Activated naive CD8-positive, alpha-beta T cell treated with anti-CD3 and anti-CD28 coated beads for 36 hours (primary cell): ENCODE measurements at places on chromosomes 3 and 15. TPM values are rescaled to one million over a fixed set of nuclear protein-coding genes. Genes with fewer than 3 reads are reported as not detected.

Gene MAGEL2
- not detected for total RNA-seq

Gene MUSTN1
- total RNA-seq = 0.91 TPM

- peaks cover 25% of the 10 kb centered on the region for H3K27me3 ChIP-seq
- no peaks in the 10 kb centered on the region for H3K36me3 ChIP-seq
- no peak overlapping the region for H3K27ac ChIP-seq
- DNase-seq = no peak
- H3K4me3 ChIP-seq = no peak overlapping the region
- H3K4me1 ChIP-seq = no peaks in the 10 kb centered on the region
Observed at GRCh38 chr3:46122091-46122490, 86.0 kb downstream of the CCR1 start.

DNA sequence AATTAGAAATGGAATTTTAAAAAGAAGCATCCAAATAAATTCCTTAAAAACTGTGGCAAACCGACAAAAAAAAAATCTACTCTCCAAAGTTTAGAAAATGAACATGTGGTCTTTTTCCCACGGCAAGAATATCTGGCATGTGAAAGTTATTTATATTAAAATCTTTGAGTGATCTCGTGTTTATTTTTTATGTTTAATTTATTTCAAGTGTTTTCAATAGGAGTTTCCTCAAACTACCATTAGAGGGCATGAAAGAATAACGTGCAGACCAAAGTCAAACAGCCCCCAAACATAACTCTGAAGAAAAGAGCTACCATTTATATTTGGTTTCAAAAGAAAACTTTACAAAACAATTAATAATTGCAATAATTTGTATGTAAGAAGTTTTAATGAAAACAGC, 286.4 kb downstream of the ZIC4 start:
- H3K4me1 ChIP-seq = no peaks in the 10 kb centered on the region
- no peaks in the 10 kb centered on the region for H3K27me3 ChIP-seq
- DNase-seq = no peak
- H3K4me3 ChIP-seq = no peak overlapping the region

DNA sequence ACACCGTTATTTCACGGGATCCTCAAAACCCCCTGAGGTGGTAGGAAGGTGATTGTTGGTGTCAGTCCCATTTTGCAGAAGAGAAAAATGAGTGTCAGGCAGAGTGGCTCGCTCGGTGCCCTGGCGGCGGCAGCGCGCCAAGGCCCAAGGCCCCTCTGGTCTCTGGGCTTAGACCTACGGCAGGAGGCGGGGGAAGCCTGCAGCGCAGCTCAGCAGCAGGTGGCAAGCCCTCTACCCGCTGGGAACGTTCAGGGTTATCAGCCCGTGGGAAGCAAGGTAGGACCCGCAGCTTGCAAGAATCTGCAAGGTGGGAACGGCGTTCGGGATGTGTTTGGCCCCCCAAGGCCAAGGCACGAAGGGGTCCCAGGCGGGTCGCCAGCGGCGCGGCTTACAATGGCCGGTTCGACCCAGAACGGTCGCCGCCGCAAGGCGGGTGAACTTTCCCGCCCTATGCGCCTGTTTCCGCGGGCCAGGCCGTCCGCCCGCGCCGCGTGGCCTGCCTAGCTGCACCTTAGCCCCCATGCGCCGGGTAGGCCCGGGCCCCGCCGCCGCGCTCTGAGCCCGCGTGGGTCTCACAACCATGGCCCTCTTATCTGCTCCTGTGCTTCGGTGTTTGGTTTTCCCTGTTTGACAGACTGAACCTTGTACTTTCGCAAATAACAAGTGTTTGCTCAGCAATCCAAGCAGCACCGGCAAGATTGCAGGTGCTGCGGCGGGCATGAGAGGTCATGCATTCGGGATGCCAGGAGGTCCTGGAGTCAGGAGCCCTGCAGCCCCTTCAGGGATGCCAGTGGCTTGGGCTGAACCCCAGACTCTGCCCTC, 39.7 kb downstream of the CCNL1 start:
- no peaks in the 10 kb centered on the region for H3K27me3 ChIP-seq
- peaks cover 6% of the 10 kb centered on the region for H3K36me3 ChIP-seq
- DNase-seq = no peak
- no peak overlapping the region for H3K4me3 ChIP-seq
- H3K27ac ChIP-seq = no peak overlapping the region
- H3K4me1 ChIP-seq = peaks cover 13% of the 10 kb centered on the region

- no peaks in the 10 kb centered on the region for H3K36me3 ChIP-seq
- H3K4me3 ChIP-seq = no peak overlapping the region
- H3K27ac ChIP-seq = no peak overlapping the region
- H3K27me3 ChIP-seq = no peaks in the 10 kb centered on the region
Observed at GRCh38 chr3:128173849-128174248, 20.6 kb downstream of the EEFSEC start.

Gene APBA2
- 29.2 TPM for total RNA-seq

Gene THAP10
- total RNA-seq = 0.43 TPM

- no peaks in the 10 kb centered on the region for H3K4me1 ChIP-seq
- no peak overlapping the region for H3K27ac ChIP-seq
- peaks cover 3% of the 10 kb centered on the region for H3K27me3 ChIP-seq
- no peak overlapping the region for H3K4me3 ChIP-seq
- no peaks in the 10 kb centered on the region for H3K36me3 ChIP-seq
Observed at GRCh38 chr3:54427941-54428871, 305.9 kb downstream of the CACNA2D3 start.

- H3K27ac ChIP-seq = no peak overlapping the region
- H3K36me3 ChIP-seq = peaks cover 3% of the 10 kb centered on the region
- no peak overlapping the region for H3K4me3 ChIP-seq
- no peaks in the 10 kb centered on the region for H3K27me3 ChIP-seq
- peaks cover 14% of the 10 kb centered on the region for H3K4me1 ChIP-seq
- no peak for DNase-seq
Observed at GRCh38 chr3:143267989-143268388, 148.4 kb downstream of the CHST2 start.

Gene PIF1
- total RNA-seq = 27.3 TPM

- no peaks in the 10 kb centered on the region for H3K27me3 ChIP-seq
- no peak overlapping the region for H3K4me3 ChIP-seq
- no peak overlapping the region for H3K27ac ChIP-seq
- no peak for DNase-seq
Observed at GRCh38 chr15:36769098-36769497, 189.7 kb downstream of the CDIN1 start.

Gene FAM227B
- total RNA-seq = 2.9 TPM

- no peak overlapping the region for H3K27ac ChIP-seq
- no peak overlapping the region for H3K4me3 ChIP-seq
- no peaks in the 10 kb centered on the region for H3K36me3 ChIP-seq
- H3K4me1 ChIP-seq = no peaks in the 10 kb centered on the region
- no peak for DNase-seq
- H3K27me3 ChIP-seq = peaks cover 5% of the 10 kb centered on the region
Observed at GRCh38 chr3:140093742-140094141, 158.8 kb downstream of the CLSTN2 start.

Gene MST1R
- total RNA-seq = 0.76 TPM

- no peak overlapping the region for H3K27ac ChIP-seq
- peaks cover 17% of the 10 kb centered on the region for H3K4me1 ChIP-seq
- no peaks in the 10 kb centered on the region for H3K27me3 ChIP-seq
- H3K36me3 ChIP-seq = peaks cover 22% of the 10 kb centered on the region
- H3K4me3 ChIP-seq = no peak overlapping the region
- DNase-seq = no peak
Observed at GRCh38 chr3:197881270-197881969, 68.6 kb upstream of the RPL35A start.
